COR-L47 (cell line): ENCODE measurements at places on chromosomes 3 and 15.

DNA sequence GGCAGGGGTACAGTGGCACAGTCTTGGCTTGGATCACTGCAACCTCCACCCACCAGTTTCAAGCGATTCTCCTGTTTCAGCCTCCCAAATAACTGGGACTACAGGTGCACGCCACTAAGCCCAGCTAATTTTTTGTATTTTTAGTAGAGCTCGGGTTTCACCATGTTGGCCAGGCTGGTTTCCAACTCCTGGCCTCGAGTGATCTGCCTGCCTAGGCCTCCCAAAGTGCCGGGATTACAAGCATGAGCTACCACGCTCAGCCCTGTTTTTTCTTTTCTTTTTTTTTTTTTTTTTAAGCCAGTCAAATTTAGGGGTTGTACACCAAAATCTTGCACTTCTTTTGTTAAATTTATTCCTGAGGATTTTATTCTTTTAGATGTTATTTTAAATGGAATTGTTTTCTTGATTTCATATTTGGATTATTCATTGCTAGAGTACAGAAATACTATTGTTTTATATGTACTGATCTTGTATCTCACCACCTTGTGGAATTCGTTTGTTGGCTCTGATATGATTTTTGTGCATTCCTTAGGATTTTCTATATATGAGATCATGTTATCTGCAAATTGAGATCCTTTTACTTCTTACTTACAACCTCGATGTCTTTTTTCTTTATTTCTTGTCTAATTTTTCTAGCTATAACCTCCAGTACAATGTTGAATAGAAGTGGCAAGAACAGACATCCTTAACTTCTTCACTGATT, 65.6 kb downstream of the ZNF609 start:
- DNase-seq = no peak

- DNase-seq = no peak
These were observed 2.3 kb downstream of the RASGRP1 start for GRCh38 chr15:38562278-38562677.

DNA sequence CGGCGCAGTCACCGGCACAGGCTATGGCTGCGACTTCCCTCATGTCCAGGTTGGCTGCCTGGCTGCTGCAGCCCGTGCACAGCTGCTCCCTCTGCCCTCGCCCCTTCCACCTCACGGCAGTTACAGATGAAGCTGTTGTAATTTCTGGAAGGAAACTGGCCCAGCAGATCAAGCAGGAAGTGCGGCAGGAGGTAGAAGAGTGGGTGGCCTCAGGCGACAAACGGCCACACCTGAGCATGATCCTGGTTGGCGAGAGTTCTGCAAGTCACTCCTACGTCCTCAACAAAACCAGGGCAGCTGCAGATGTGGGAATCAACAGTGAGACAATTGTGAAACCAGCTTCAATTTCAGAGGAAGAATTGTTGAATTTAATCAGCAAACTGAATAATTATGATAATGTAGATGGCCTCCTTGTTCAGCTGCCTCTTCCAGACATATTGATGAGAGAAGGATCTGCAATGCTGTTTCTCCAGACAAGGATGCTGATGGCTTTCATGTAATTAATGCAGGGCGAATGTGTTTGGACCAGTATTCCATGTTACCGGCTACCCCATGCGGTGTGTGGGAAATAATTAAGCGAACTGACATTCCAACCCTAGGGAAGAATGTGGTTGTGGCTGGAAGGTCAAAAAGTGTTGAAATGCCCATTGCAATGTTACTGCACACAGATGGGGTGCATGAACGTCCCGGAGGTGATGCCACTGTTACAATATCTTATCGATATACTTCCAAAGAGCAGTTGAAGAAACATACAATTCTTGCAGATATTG, 13.2 kb upstream of the GNB4 start:
- peak; percentile 66 for DNase-seq

- DNase-seq = peak; percentile 86
These were observed 99.9 kb upstream of the PLSCR4 start for GRCh38 chr3:146350852-146351251.

DNA sequence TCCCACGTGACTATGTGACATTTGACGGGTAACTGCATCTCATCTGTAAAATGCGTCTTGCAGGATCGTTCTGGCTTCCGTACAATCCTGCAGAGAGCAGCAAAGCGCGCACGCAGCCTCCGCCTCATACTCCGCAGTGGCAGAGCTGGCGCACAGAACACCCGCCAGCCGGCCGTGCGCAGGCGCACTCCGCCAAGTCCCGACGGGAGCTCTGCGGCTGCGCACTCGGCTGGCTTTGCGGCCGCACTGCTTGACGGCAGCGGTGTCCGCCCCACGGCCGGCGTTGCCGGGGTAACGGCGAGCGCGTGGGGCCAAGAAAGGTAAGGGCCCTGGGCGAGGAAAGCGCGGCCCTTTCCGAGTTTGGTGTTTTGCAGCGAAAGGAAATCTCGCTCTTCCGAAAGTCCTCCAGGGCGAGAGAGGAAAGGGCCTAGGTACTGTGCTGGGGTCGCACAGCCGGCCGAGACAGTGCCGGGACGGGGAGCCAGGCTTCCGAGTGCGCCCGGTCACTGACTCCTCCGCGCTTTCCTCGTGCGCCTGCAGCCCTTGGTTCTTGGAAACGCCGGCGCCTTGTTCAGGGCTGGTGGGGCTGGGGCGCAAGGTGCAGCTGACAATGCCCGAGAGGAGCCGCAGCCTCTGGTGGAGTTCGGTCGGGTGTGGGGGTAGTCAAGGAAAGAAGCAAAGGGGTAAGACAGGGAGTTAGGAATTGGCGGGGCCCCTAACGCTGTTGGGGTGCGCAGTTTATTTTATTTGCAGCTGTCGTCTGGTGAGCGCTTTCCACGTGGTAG, at the start of gene TSEN2:
TSS of gene TSEN2 (plus strand) at position 283 of the 785 bp plus-strand sequence. CDS start 5,321 bp downstream, outside the sequence.
- peak; percentile 84 for DNase-seq
